Activated naive CD4-positive, alpha-beta T cell treated with anti-CD3 and anti-CD28 coated beads, Interleukin-2, amount 50 U/mL, for 72 hours (primary cell): ENCODE measurements at places on chromosomes 7 and 10.

DNA sequence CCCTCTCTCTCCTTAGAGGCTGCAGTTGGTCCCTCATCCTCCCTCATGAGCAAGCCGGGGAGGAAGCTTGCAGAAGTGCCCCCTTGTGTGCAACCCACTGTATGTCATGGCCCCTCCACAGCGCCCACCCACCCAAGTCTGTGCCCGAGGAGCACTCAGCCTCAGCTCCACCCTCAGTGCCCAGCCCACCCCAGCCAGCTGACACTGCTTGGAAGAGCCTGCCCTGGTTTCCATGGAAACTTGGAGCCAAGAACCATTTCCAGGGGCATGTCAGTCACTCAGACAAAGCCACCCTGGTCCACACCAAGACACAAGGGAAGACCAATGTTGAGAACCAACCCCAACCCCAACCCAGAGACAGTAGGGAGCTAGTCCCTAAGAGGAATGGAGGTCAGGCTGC is 79.5 kb downstream of the PAX2 start:
- no peak for DNase-seq

DNA sequence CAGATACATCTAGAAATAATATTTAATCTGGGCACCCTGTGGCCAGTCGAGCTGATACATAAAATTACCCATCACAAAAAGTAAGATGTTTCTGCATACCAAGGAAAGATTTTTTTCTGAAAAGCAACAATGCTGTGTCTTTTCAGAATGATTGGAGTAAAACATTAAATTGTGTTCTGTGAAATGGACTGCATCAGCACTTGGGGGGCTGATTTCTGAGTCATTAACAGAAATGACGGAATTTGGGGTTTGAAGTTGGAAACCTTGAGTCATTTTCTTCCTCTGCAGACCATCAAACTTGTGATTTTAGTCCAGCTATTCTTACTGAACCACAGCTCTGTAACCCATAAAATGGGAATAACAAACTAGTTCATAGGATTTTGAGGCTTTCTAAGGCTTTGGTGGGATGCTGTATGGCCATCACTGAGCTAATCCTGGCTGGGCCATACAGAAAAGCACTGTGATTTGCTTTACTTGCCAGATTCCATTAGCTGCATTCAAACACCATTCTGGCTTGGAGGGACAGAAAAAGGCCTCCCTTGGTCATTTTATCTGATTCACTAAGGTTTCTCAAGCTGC is 739.4 kb upstream of the IGFBP3 start:
- DNase-seq: no peak

- DNase-seq: no peak
These were observed 20.7 kb downstream of the VSTM4 start for GRCh38 chr10:49094646-49095045.

GRCh38 chr7:100401811-100402210 is 26.7 kb downstream of the ZCWPW1 start:
- DNase-seq: no peak

- DNase-seq: no peak
These were observed 1.0 kb downstream of the CRPPA start for GRCh38 chr7:16420329-16420648.

DNA sequence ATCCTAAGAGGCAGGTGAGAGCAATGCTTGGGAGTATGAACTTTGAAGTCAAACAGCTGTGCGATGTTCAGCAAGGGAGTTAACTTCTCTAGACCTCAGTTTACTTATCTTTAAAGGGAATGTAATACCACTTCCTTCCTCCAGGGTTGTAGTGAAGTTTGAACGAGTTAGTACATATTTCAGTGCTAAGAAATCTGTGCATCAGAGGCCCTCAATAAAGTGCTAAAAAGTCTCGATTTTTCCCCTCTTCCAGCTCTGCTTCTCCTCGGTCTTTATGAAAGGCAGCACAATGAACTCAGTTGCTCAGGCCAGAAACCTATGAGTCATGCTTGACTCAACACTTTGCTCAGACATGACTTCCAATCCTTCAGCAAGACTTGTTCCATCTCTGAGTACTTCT is 418.9 kb downstream of the MDFIC start:
- DNase-seq: no peak

GRCh38 chr10:35346248-35346647 is 9.9 kb downstream of the CCNY start:
- DNase-seq: no peak

DNA sequence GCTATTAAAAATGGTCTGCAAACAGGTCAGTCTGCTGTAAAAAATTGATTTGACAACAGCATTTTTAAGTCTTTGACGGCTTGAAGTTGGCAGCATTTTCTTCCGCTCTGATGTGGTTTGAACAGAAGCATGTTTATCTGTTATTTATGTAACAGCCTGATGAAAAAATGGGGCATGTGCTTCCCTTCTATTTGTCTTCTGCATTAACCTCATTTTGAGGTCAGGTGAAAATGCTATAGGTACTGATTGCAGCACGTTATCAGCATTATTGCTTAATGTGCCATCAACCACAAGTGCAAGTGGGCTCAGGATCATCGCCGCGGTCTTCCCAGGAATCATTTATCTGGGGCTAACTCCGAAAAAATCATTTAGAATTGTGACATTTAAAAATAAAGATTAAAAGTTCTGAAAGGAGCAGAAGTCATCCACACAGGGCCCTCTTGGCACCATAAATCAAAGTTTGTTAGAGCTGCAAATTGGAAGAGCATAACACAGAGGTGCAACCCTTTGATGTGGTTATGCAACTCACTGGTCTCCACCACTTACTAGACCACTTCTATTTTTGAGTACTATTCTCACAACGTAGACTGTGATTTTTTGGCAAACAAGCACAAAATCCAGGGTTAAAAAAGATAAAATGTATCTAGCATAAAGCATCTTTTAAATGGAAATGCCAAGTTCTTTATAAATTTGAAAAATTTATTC is 307.7 kb downstream of the MDFIC start:
- no peak for DNase-seq

- no peak for DNase-seq
These were observed 162.2 kb upstream of the FAM3C start for GRCh38 chr7:121558288-121558687.

DNA sequence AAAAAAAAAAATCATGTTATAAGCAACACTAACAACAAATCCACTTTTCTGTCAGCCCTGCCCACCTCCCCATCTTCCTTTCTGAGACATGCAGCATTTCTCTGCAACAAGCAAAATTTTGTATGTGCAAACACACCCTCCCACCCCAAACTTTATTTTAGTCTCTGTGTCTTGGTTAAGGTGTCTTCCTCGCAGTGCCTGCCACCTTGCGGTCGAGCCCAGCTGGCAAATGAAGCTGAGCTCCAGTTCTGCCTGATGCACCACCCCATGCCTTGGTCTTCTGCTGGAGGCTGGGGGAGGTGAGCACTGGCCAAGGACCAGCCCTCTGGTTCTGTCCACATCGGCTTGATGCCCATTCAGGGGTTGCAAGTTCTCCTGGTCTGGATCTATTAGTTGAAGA is 206.3 kb downstream of the MGMT start:
- DNase-seq: no peak

DNA sequence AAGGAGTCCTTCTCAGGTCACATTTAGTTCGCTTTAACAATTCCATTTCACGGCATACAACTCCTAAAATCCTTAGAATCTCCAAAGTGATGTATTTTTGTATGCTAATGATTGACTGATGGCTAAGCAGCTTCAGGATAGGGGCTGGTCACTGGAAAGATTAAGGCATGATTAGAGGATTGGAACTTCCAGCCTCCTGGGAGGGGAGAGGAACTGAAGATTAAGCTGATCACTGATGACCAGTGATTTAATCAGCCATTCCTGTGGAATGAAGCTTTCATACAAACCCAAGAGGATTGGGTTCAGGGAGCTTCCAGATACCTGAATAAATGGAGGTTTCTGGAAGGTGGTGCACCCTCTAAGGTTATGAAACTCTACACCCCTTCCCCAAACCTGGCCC is 123.9 kb upstream of the CDK13 start:
- DNase-seq: no peak

DNA sequence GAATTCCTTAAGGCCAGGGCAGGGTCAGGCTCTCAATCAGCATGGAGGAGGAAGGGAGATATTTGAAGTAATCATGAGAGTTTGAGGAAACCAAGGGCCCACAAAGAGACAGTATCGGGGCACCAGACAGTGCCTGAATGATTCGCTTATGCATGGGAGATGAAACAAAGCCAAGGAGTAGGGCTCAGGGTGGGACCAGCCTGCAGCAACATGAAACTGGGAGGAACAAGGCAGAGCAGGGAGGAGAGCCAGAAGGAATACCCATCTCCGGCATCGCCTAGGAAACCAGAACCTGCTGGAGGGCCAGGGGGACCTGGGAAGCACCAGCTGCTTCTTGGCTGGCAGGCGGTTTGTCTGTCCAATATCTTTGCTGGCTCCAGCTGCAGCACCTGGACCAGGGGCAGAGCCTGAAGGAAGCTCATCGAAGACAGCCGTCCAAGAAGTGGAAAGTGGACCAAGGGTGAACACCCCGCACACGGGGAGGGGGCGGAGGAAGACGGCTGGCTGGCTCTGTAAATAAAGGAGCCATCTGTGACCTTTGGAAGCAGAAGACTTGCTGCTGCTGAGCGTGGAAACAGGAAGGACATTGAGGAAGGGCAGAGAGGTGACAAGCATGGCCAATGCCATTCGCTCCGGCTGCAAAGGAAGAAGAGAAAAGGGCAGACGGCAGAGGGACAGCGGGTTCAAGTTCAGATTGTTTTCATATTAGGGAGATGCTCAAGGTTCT is 34.4 kb upstream of the ECHDC3 start:
- DNase-seq: no peak

DNA sequence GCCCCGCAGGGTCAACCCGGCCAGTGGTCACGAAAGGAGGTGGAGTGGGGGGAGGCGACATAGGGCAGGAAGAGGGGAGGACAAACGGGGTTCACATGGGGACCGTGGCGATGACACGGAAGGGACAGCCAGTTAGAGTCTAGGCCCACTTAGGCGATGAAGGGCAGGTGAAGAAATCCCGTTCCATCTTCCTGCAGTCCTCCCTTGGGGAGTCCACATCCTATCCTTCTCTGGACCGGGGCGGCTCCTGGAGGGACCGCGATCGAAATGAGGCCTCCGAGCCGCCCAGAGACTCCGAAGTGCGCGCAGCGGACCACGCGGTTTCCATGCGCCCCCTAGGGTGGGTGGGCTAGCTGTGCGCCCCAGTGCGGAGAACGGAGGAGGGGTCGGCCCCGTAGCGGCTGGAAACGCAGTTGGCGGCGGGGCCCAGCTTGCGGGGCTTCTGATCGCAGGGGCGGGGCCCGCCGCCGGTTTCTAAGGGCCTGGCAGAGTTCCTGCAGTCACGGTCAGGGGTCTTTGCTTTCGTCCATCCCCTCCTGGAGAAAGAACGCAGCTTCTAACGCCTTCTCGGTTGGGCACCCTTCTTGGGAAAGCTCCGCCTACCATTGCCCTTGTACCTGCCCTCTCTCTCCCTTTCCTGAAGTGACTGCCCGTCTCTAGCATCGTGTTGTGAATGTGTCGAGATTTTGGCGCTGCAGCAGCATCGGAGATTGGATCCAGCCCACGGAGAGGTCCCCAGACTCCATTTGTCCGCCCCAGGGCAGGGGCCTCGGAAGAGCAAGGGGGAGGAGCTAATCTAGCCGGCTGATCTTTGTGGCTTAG is 17.9 kb upstream of the TMEM225B start:
- peak; percentile 42 for DNase-seq

- no peak for DNase-seq
These were observed 4.6 kb downstream of the HMX3 start for GRCh38 chr10:123140164-123140982.

GRCh38 chr10:127349737-127350136 is 153.3 kb upstream of the INSYN2A start:
- DNase-seq: no peak

- peak; percentile 36 for DNase-seq
These were observed 100.9 kb upstream of the YAE1 start for GRCh38 chr7:39465055-39465929.

- no peak for DNase-seq
These were observed 48.7 kb downstream of the SEMA3A start for GRCh38 chr7:84145892-84146291.

DNA sequence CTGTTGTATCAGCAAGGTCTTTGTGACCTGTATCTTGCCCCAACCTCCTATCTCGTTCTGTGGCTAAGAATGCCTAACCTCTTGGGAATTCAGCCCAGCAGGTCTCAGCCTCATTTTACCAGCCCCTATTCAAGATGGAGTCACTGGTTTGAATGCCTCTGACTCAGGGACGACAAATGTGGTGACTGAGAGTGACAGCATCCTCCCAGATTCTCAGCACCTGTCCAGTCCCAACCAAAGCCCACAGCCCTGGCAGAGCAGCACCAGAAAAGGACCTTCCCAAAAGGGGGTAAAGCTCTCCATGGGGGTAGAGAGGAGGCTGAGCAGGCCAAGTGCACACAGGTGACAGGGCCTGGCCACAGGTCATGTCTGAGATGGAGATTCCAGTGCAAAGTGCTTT is 35.4 kb upstream of the GPAM start:
- DNase-seq: no peak

DNA sequence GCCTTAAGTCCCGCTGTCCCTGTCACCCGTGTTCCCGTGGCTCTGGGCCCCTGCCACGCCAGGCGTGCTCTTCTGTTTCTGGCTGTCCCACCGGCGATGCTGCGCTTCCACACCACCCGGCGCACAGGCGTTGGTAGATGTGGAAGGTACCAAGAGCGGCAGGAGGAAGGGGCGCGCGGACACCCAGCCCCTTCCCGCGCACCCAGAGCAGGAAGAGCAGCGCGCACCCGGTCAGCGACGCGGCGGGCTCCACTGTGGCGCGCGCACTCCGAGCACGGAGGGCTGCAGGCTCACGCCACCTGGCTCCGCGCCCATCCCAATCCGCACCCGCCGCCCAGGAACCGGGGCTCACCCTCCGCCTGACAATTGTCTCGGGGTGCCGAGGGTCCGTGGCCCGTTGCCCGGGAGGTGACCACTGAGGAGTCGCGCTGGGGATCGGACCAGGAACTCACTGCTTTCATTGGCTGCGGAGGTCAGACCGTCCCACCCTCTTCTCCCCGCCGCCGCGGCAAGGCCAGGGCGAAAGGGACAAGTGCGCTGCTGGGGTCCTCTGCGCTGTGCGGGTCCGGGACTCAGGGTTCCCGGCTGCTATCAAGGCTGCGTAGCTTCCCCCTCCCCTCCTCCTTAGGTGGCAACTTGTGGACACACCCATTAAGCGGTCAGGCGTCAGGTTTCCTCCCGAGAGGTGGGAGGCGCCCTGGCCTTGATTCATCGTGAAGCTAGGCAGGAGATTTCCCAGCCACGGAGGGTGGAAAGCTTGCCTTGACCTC is 121.6 kb upstream of the ZNF92 start:
- DNase-seq: no peak
